Stimulated activated CD4-positive, alpha-beta T cell treated with anti-CD3 and anti-CD28 coated beads, Interleukin-1b, Interleukin-23, amount 100 ng/mL, for 1 hour (primary cell): ENCODE measurements at places on chromosomes 7 and 10.

DNA sequence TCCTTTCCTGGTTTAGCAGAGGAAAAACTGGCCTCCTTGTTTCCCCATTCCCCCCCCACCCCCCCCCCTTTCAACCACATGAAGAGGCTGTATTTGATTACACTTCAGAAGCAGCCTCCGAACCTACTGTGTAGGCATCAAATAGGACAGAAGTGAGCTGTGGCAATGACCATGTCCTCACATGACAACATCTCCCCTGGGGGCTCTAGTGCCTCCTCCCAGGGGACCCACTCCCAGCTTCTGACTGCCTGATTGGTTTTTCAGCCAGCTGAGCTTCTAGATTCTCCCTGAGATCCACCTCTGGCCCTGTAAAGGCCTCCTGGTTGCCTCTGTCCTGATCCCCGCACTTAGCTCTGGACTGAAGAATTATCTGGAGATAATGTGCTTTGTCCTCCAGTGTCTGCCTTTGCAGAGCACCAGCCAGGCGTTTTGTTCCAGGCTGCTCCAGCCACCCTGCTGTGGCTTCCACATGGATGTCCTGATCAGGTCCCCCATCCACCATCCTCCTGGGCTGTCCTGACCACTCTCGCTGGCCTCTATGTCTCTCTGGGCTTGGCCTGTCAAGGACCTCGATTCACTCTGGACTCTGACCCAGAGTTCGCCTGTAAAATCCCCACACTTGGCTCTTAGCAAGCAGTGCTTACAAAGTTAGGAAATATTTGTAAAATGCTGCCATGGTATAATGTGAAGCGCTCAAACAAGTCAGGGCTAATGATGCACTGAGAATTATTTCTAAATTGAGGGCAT, 42.4 kb upstream of the TOMM7 start:
- no peak for DNase-seq

DNA sequence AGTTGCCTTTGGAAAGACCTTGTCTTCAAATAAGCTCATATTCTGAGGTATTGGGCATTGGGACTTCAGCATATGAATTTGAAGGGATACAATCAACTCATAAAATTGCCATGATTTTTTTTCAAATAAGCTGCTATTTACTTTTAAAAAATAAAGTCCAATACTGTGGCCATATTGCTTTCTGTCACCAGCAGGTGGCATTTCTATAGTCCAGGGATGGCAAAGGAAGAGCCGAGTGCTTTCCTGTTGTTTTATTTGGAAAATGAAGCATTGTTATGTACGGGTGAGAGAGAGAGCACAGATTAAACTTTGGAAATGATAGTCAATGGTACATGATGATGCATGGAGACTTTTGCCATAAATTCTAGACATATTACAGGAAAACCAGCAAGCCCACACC, 104.1 kb upstream of the DPP6 start:
- no peak for DNase-seq

DNA sequence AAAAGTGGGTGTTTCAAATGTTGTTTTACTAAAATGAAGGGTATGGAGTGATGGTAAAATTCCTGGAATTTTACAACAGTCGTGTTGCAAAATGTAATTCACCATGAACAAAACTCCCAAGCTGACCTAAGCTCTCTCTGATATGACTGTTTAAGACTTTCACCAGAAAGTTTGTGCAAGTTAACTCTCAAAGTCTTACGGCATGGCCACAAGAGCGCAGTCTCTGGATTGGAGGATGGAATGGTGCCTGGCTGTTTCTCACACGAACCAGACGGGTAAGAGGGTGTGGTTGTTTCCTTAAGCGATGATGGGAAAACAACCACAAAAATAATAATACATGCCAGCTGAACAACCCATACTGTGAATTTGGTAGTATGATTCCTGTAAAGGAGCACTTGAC, 662.5 kb downstream of the KCNMA1 start:
- no peak for DNase-seq

GRCh38 chr7:131657881-131658280, 101.5 kb upstream of the PODXL start:
- DNase-seq: no peak

DNA sequence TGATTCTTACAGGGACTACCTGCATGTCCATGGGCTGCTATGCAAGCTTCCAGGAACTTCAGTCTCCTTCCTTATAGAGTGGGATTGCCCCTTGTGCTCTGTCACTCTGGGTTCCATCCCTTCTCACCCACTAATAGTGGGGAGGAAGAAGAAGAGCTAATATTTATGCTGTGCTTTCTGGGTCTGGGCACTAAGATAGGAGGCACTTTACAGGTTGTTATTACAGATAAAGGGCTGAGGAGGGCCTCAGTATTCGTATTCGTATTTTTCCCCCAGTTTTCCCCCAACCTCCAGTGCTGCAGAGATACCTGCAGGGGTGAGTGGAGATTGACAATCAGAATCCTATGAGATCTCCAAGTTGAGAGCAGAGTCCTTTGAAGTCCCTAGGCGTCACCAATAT, 14.2 kb downstream of the HK1 start:
- no peak for DNase-seq

DNA sequence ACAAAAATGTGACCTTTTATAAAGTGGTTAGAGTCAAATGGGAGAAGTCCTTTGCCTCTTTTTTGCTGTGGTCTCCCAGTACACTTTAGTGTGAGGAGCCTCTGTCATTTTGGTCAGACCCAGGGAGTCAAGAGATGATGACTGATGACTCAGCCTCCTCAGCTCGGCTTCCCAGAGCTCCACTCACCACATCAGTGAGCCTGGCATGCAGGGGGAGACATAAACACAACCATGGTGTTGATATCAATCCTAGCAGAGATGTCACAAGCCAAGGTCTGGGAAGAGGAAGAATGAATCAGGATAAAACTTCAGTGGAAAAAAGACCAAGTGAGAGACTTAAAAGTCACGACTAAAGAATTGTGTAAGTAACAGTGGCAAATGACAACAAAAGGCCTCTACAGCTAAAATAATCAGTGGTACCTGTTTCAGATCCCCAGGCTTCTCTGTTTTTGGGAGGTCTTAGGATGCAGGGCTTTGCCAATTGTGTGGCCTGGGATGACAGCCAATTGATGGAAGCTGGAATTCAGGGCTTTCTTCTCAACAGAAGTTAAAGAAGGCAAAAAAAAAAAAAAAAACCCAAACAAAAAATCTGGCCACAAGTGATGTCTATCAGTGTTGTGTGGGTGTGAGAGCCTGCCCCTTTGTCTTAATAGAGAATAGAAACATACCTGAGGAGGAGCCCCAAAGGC, 50.2 kb downstream of the TFAM start:
- DNase-seq: no peak

GRCh38 chr10:68155615-68156210, 46.4 kb downstream of the MYPN start:
- DNase-seq: no peak

GRCh38 chr7:90660819-90661218, 64.7 kb downstream of the CDK14 start:
- DNase-seq: no peak
